ENCODE measurements at places on chromosomes 1 and 21.

DNA sequence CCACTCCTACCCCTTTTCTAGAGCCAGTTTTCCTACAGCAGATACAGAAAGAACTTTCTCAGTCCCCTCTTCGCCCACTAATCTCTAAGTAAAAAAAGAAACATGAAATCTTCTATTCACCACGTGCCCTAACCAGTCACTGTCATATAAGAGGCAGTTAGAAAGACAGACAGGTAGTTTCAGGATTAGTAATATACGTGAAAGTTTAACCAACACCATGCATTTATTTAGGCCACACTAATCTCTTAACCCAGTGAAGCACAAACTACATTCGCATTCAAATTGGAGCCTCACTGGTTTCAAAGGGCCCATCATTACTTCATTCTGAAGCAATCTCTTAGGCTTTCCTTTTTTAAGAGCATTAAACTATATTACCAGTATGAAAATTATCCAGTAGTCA lies 10.1 kb downstream of the GPATCH2 start:
- DNase-seq: no peak

GRCh38 chr21:42522771-42523170 lies 9.1 kb downstream of the SLC37A1 start:
- DNase-seq: no peak

DNA sequence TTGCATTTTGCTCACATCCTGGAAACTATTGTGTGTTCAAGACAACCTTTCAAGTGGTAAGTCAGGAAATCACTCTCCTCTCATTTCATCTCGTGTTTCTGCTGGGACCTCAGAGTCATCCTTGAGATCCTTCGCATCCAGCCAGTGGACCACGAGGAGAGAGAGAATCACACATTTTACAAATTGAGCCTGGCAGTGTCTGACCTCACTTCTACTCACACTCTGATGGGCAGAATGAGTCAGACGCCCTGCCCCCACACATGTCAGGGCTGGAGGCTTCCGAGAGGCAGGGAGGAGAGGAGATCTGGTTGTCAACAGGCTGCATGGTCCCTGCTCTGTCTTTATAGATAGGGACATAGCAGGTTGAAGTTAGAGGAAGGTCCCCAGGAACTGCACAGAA lies 509.7 kb downstream of the AJAP1 start:
- DNase-seq: no peak

DNA sequence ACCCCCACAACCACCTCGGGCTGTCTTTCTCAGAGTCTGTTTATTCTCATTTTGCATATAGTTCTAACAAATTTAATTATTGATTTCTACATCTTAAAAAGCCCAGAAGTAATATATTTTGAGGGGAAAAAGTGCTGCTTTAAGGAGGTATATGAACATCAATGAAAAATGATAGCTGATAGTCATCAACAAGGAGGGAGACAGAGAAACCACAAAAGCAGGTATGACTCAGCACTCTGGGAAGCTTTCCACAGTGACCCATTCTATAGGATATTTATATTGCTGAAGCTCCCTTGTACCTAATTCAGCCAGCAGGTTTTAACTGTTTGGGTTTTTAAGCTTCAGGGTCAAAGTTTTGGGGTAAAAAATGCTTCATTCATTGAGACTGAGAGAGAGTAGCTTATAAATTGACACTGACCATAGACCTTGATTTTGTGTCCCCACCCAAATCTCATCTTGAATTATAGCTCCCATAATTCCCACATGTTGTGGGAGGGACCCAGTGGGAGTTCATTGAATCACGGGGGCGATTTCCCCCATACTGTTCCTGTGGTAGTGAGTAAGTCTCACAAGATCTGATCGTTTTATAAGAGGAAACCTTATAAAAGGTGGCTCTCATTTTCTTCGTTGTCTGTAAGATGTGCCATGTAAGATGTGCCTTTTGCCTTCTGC lies 27.4 kb downstream of the VANGL1 start:
- no peak for DNase-seq

DNA sequence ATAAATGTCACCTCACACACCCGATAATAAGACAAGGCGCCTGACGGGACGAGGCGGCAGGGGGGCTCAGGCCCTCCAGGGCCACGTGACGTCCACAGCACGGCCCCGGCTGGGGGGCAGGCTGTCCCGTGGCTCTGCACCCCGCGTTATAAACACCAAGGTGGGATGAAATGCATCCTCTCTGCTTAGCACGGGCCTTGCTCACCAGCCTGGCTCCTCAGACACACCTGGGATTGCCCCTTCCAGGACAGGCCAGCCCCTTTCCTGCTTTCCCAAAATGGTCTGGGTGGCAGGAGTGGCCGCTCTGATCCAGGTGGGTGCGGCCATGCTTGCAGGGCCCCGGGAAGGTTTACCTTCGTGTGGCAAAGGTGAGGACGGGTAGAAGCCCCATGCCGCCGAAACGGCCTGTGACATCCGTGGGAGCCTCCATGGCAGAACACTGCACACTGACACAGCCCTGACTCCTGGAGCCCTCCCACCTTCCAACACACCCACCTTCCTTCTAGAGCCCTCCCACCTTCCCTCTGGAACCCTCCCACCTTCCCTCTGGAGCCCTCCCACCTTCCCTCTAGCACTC lies 35.9 kb downstream of the SLC19A1 start:
- no peak for DNase-seq

GRCh38 chr1:175317779-175318178 lies 125.2 kb upstream of the KIAA0040 start:
- no peak for DNase-seq

DNA sequence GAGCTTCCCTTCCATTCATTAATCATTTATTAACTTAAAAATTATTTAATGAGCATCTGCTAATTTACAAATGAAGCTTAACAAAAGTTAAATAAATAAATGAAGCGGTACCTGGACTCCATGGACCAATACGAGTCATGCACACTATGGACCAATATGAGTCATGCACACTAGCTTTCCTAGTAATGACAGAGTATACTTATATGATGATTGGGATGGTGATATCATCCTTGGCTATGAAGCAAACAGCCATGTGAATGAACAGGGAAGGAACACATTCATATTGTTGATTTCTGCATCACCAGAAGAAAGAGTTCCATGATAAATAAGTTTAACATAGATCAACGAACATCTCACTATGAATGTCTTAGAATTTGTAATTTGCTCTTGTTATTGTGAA lies 109.9 kb downstream of the SPAG17 start:
- DNase-seq: no peak

GRCh38 chr1:181640956-181641355 lies 157.6 kb downstream of the CACNA1E start:
- no peak for DNase-seq

GRCh38 chr1:157969697-157970485 lies 23.6 kb upstream of the KIRREL1 start:
- no peak for DNase-seq

- no peak for DNase-seq
Observed at GRCh38 chr1:160547422-160547821, 24.4 kb upstream of the SLAMF6 start.

DNA sequence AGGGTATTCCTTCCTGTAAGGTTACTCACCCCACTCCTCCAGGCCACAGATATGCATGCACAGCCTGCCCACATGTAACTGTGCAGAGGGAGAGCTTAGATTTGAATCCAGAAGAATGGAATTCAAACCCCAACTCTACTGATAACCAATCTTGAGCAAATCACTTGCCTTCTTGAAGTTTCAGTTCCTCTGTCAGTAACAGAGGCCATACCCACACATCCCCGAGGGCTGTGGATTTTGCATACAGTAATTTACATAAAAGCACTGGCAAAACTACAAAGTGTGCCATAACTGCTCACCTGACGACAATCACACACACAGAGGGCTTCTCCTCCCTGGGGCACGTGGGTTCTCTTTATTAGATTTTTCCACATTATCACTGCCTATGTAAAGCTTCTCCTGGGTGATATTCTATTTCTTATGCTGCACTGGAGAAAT lies 18.6 kb downstream of the CD247 start:
- DNase-seq: no peak

DNA sequence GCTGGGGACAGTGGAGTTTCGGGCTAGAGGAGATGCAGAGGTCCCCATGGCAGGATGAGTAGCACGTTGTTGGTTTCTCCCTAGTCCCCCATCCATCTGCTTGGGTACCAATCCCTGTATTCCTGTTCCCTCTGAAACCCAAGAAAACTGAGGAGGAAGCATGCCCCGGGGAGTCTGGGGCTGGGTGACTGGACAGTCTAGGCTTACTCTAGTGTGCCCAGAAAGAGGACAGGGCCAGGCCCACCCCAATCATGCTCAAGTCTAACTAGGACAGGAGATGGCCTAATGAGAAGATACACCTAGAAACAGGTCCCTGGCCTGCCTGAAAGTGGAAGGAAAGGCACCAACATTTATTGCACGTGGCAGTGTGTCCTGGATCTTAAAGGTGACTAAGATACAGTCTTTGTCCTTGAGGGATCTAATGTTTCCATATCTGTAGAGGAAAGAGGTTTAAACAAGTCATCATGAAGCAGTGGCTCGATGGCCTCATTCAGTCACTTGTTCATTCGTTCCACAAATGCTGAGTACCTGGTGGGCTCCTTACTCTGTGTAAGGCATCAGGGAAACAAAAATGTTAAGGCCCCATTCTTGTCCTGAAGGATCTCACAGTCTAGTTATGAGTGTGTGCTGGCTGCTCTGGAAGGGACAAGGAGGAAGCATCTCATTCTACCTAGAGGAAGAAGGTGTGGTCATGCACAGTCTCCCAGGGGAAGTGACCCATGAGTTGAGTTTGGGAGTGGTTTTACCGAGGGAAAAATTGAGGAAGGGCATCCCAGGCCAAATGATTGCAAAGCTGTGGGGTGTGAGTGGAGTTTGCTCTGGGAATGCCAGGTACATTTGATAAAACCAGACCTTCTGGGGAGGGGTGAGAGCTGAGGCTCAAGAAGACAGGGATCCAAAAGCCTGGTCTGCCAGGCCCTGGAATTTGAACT lies 10.0 kb downstream of the CDK18 start:
- no peak for DNase-seq

DNA sequence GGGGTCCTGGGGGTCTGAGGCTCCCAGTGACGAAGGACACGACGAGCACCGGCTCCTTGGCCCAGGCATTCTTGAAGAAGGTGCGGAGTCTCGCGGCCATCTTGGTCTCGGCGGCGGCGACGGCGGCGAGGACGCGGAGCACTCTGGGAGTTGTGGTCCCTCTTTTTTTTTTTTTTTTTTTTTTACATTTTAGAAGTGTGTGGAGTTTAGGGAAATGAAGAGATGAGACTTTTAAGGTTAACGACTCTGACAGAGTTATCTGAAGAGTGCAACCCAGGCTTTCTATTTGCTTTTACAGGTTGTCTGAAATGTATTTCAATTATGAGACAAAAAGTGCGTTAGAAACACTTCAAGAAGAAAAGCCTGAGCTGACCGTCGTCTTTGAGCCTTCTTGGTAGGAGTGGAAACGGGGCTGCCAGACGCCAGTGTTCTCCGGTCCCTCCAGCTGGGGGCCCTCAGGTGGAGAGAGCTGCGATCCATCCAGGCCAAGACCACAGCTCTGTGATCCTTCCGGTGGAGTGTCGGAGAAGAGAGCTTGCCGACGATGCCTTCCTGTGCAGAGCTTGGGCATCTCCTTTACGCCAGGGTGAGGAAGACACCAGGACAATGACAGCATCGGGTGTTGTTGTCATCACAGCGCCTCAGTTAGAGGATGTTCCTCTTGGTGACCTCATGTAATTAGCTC lies 9.7 kb downstream of the OR2B11 start:
- DNase-seq: no peak

DNA sequence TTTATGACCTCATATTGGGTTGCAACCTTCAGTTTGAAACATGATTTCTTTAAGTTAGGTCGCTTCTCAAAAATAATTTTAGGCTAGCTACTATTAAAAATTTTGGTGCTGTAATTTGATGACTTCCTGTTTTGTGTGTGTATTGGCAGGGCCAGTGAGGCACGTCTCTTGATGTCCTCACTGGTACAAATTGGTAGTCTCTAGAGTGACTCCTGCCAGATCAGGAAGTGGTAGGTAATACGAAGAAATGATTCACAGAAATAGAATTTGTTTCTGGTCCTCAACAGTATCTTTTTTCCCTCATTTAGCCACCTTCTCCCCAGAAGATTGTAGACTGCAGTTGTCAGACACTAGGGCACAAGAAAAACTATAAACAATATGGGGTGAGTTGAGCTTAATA lies 120.9 kb upstream of the KIAA1614 start:
- no peak for DNase-seq

- no peak for DNase-seq
Observed at GRCh38 chr1:194968916-194969315, 1639.3 kb downstream of the KCNT2 start.

DNA sequence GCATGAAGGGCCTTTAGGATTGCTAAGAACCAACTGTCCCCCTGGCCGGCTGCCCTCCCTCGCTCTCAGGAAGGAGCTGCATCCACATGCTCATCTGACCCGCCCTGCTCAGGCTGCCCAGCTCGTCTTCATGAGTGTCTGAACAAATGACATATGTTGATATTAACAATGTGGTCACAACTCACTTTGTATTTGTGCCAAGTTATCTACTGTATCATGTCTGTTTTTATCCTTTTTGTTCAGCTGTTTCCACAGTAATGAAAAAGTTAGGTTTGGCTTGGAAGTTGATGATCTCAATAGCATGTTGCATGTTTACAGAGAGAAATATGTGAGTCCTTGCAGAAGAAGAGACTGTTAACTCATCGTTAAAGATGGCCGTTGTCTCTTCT lies 75.1 kb downstream of the PHTF1 start:
- DNase-seq: no peak

- DNase-seq: no peak
Observed at GRCh38 chr1:45385302-45385701, 45.1 kb upstream of the MUTYH start.

DNA sequence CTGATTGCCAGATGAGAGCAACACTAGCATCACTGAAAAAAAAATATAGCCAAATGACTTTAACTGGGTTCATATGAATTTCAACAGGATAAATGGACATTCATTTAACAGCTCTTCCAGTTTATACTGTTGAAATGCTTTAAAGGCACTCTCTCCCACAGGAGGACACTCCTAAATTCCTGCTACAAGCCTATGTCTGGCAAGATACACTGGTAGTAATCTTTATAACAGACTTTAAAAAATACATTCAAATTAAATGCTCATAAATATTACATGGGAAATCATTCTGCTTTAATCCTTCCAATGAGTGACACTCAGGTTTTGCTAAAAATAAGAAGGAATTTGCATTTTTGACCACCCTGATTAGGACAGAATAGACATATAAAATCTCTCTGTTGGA lies 526.7 kb upstream of the ADAMTS5 start:
- no peak for DNase-seq

GRCh38 chr1:212452323-212453155 lies 19.8 kb downstream of the NENF start:
- DNase-seq: no peak

DNA sequence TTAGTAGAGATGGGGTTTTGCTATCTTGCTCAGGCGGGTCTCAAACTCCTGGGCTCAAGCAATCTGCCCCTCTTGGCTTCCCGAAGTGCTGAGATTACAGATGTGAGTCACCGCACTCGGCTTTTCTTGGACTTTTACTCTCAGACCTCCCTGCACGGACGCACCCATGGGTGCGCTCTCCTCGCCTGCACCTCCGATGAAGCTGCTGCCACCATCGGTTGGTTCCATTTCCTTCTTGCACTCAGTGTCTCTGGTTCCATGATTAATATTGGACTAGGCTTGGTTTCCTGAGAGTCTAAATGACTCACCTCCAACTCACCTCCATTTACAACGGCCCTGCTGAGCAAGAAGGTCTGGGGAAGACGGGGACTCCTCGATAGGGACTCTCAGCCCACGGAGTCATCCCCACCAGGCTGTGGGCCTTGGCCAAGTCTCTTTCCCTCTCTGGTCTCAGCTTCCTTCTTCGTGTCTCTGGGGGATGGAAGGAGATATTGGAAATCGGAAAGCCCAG lies 6.7 kb upstream of the TNFRSF8 start:
- no peak for DNase-seq
